Heart left ventricle (tissue), 16 donors: ENCODE measurements at places on chromosomes 3 and 15.

DNA sequence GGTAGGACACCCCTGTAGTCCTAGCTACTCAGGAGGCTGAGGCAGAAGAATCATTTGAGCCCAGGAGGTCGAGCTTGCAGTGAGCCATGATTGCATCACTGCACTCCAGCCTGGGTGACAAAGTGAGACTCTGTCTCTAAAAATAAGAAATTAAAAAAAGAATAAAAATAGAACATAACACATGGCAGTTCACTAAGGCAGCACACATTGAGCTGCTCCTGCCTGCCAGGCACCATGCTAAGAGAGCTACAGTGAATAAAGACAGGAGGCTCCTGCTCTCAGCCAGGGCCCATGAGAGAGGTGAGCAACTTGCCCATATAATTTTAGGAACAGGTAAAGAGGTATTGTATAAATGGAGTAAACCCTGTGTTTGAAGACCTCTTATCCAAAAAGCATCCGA lies 54.3 kb downstream of the EBLN2 start:
- DNase-seq: no peak
- no peak overlapping the region for H3K4me3 ChIP-seq

DNA sequence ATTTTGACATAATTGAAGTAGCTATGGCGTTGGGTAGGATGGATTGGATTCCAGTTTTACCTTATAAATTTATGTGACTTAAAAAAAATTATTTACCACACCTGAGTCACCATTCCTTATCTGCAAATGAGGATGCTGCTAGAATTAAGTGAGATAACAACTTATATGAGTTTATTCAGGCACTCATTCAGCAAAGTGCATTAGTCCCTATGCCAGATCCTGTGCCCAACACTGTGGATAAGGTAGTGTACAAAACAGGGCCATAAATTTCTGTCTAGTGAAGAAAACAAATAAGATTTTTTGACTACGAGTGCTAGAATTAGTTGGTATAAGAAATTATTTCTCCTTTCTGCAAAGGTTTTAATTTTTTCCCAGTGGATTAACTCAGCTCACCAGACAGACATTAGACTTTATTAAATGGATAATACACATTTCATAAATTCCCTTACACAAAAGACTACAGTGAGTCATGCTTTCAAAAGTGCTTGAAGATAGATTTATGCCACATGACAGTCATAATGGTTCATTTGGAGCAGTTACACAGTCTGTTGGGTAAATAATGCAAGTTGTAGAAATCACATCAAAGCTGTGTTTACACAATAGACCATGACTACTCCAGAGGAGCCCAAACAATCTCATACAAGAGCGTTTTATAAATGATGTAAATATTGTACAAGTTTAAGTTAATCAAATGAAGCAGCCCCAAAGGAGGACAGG lies 129.9 kb upstream of the TGFBR2 start:
- no peaks in the 10 kb centered on the region for H3K27me3 ChIP-seq
- no peaks in the 10 kb centered on the region for H3K36me3 ChIP-seq
- H3K27ac ChIP-seq: no peak overlapping the region

DNA sequence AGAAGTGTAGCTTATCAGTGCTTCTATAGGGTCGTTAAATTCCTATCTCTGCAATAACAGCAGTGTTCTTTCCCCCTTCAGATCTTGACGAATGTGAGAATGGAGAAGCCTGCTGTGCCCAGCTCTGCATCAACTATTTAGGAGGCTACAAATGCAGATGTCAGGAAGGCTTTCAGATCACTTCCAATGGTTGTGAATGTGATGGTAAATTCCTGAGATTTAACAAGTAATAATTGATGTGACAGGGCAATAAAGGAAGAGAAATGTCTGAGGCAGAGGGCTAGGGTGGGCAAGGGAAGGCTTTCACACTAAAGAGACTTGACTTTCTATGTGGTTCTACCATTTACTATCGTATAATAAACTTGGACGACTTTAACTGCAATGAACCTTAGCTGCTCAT lies 711.7 kb upstream of the GOLIM4 start:
- no peaks in the 10 kb centered on the region for H3K27me3 ChIP-seq
- H3K27ac ChIP-seq: no peak overlapping the region
- H3K4me3 ChIP-seq: no peak overlapping the region
- no peaks in the 10 kb centered on the region for H3K36me3 ChIP-seq
- no peak for DNase-seq
- no peaks in the 10 kb centered on the region for H3K4me1 ChIP-seq

DNA sequence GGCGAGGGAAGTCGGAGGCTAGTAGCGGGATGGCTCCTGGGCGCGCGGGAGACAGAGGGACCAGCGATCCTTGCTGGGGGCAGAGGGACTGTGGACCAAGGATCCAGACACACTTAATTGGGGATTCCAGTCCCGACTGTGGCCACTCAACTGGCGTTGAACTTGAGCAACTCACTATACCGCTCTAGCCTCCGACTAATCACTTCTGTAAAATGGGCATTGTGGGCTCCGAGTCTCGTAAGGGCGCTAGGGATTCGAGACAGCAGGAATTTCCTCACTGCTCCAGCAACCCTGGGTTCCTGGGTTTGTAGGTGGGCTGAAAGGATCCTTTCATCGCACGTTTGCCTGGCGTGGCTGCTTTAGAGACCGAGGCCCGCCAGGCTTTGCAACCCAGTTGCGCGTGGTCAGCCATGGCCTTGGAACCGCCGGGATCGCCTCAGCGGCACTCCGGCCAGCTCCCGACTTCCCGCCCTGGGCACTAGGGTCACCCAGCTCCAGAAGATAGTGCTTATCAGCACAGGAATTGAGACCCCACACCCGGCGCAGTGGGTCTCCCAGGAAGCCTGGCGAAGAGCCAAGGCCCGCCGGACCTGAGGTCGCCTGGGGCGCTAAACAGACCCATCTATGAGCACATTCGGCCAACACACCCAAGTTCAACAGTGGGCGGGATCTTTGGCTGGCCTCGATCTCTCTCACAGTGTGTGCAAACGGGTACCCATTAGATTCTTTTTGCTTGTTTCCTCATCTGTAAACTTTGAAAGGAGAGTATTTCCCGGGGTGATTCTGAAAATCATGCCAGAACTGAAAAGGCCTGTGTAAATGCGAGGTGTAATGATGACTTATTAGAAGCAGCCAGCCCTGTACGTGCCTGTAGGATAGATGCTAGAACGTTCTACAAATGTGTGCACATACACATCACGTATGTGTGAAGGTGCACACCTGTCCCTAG lies 9.9 kb downstream of the FOXL2 start:
- H3K27me3 ChIP-seq: peaks cover 55% of the 10 kb centered on the region
- DNase-seq: no peak
- H3K27ac ChIP-seq: no peak overlapping the region
- no peaks in the 10 kb centered on the region for H3K36me3 ChIP-seq
- peak overlapping the region; percentile 38 for H3K4me3 ChIP-seq

GRCh38 chr15:57203906-57204305 lies 172.4 kb upstream of the CGNL1 start:
- H3K4me3 ChIP-seq: no peak overlapping the region
- no peak for DNase-seq
- no peaks in the 10 kb centered on the region for H3K36me3 ChIP-seq
- no peaks in the 10 kb centered on the region for H3K27me3 ChIP-seq

GRCh38 chr3:79016587-79017376 lies 751.0 kb downstream of the ROBO1 start:
- H3K27ac ChIP-seq: no peak overlapping the region
- DNase-seq: no peak
- no peaks in the 10 kb centered on the region for H3K4me1 ChIP-seq
- H3K4me3 ChIP-seq: peak overlapping the region; percentile 81
- H3K27me3 ChIP-seq: peaks cover 22% of the 10 kb centered on the region

DNA sequence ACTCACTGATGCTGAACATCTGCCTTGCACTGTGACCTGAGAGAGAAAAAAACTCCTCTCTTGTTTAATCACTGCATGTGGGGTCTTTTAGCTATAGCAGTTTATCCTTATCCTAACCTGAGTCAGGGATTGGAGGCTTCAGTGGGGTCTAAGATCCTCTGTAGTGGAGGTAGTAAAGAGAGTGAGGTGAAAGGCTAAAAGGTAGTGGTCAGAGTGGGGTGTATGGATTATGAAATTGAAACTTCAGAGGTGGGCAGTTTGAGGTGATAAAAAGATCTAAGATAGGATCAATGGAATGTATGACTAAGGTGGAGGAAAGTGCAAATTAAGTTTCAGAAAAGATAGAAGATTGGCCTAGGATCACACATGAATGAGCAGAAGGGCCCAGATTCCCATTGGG lies 36.5 kb downstream of the DET1 start:
- H3K36me3 ChIP-seq: peaks cover 11% of the 10 kb centered on the region
- DNase-seq: no peak
- H3K27me3 ChIP-seq: no peaks in the 10 kb centered on the region
- H3K4me1 ChIP-seq: no peaks in the 10 kb centered on the region
- H3K27ac ChIP-seq: no peak overlapping the region
- H3K4me3 ChIP-seq: no peak overlapping the region

DNA sequence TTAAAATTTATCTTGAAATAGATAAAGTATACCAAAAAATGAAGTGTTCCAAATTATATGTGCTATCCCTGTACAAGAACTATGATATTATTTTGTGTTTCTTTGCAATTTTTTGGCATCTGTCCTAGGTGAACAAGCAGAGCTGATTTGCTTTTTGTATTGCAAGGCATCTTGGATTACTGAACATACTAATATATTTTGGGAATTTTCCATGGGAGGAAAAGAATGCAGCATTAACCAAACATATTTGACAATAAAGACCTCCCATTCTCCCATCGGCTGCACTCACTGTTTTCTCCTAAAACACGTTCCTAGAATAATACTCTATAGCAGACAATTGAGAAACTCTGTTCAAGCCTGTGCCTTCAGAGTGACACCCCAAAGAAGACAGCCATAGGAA lies 265.1 kb upstream of the ALCAM start:
- H3K4me1 ChIP-seq: no peaks in the 10 kb centered on the region
- no peak for DNase-seq
- H3K27ac ChIP-seq: no peak overlapping the region
- H3K36me3 ChIP-seq: no peaks in the 10 kb centered on the region
- no peaks in the 10 kb centered on the region for H3K27me3 ChIP-seq

- H3K27ac ChIP-seq: no peak overlapping the region
- H3K4me3 ChIP-seq: no peak overlapping the region
- DNase-seq: no peak
- H3K36me3 ChIP-seq: no peaks in the 10 kb centered on the region
- no peaks in the 10 kb centered on the region for H3K27me3 ChIP-seq
- no peaks in the 10 kb centered on the region for H3K4me1 ChIP-seq
Measured at GRCh38 chr3:48280881-48281280, 40.0 kb downstream of the ZNF589 start.

- H3K27me3 ChIP-seq: no peaks in the 10 kb centered on the region
- H3K4me3 ChIP-seq: no peak overlapping the region
- DNase-seq: peak; percentile 18
- H3K36me3 ChIP-seq: peaks cover 79% of the 10 kb centered on the region
- no peaks in the 10 kb centered on the region for H3K4me1 ChIP-seq
Measured at GRCh38 chr3:38247366-38248035, 18.1 kb upstream of the SLC22A13 start.

DNA sequence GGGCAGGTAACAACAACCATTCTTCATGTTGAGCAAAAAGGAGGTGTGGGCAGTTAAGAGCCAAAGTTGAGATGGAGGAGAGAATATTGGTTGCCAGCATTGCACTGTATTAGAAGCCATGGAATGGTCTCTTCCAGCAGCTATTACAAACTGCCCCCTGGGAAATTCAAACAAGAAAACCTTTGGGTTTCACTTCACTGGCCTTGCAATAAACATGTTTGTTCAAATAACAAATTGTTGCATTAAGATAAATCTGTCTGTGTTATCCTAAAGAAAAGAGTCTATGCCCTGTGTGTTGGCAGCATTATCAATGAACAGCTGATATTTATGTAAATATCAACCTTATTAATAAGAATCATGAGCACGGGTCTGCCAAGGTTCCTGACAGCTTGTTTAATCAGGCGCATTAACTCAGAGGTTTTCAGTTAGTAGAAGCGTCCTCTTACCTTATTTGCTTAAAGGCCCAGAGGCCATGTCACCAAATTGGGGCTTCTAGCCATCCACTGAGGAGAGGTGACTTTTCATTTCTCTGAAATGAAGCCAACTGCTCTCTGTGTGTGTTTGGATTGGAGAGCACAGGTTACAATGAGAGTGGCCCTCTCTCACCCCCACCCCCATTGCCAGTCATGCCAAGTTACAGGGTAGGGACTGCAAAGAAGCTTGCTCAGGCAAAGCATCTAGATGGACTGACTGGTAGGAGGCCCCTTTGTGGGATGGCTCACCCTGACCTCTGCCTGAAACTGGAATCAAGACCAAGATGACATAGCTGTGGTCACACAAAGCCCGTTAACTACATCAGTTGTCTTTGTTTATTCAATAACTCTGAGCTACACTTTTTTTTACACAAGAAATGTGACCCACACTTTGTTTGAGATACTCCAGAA lies 10.5 kb downstream of the FILIP1L start:
- H3K36me3 ChIP-seq: no peaks in the 10 kb centered on the region
- H3K4me3 ChIP-seq: no peak overlapping the region
- no peak for DNase-seq
- H3K27ac ChIP-seq: peak overlapping the region; percentile 74
- no peaks in the 10 kb centered on the region for H3K27me3 ChIP-seq
- peaks cover 38% of the 10 kb centered on the region for H3K4me1 ChIP-seq

- H3K36me3 ChIP-seq: no peaks in the 10 kb centered on the region
- H3K4me1 ChIP-seq: no peaks in the 10 kb centered on the region
- H3K4me3 ChIP-seq: no peak overlapping the region
- H3K27ac ChIP-seq: no peak overlapping the region
- no peaks in the 10 kb centered on the region for H3K27me3 ChIP-seq
Measured at GRCh38 chr3:135980343-135980742, 14.8 kb downstream of the PPP2R3A start.

- no peaks in the 10 kb centered on the region for H3K36me3 ChIP-seq
- H3K4me1 ChIP-seq: no peaks in the 10 kb centered on the region
- no peaks in the 10 kb centered on the region for H3K27me3 ChIP-seq
- DNase-seq: no peak
- H3K4me3 ChIP-seq: no peak overlapping the region
Measured at GRCh38 chr3:168102735-168103410, 7.1 kb upstream of the GOLIM4 start.

- peaks cover 69% of the 10 kb centered on the region for H3K4me1 ChIP-seq
- no peak for DNase-seq
- H3K27me3 ChIP-seq: no peaks in the 10 kb centered on the region
- peak overlapping the region; percentile 94 for H3K27ac ChIP-seq
- peak overlapping the region; percentile 92 for H3K4me3 ChIP-seq
Measured at GRCh38 chr3:122794483-122794778, 438 bp upstream of the SLC49A4 start.

GRCh38 chr3:63779227-63779626 lies 39.9 kb upstream of the C3orf49 start:
- no peaks in the 10 kb centered on the region for H3K27me3 ChIP-seq
- DNase-seq: no peak
- no peaks in the 10 kb centered on the region for H3K4me1 ChIP-seq
- H3K4me3 ChIP-seq: no peak overlapping the region

GRCh38 chr3:160041465-160041864 lies 52.8 kb downstream of the IL12A start:
- DNase-seq: no peak
- H3K27me3 ChIP-seq: peaks cover 2% of the 10 kb centered on the region
- H3K27ac ChIP-seq: no peak overlapping the region
- H3K36me3 ChIP-seq: no peaks in the 10 kb centered on the region
- no peak overlapping the region for H3K4me3 ChIP-seq

GRCh38 chr3:8593021-8593827 lies 51.4 kb downstream of the SSUH2 start:
- H3K27me3 ChIP-seq: no peaks in the 10 kb centered on the region
- no peak overlapping the region for H3K4me3 ChIP-seq
- H3K36me3 ChIP-seq: no peaks in the 10 kb centered on the region
- peak; percentile 38 for DNase-seq

GRCh38 chr15:87576486-87577176 lies 679.9 kb downstream of the NTRK3 start:
- no peaks in the 10 kb centered on the region for H3K4me1 ChIP-seq
- DNase-seq: no peak
- H3K27me3 ChIP-seq: no peaks in the 10 kb centered on the region
